ENCODE measurements at places on chromosomes 3 and 15.

DNA sequence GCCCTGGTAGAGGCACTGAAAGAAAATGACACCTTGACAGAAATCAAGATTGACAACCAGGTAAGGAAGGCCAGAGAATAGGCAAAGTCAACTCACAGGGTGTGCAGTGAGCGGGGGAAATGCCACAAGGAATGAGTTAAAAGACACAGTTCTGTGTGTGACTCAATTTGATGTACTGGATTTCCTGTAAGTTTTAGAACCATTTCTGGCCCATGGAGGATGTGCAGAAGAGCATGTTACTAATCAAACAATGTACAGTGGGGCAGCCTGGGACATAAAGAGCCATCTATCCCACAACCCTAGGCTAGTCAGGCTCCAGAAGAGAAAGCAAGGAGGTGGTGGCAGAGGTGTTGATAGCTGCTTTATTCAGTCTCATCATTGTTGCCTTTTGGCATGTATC lies 31.2 kb upstream of the TMOD3 start:
- DNase-seq = no peak

- no peak for DNase-seq
Measured at GRCh38 chr3:12470111-12470510, 14.2 kb upstream of the TSEN2 start.

DNA sequence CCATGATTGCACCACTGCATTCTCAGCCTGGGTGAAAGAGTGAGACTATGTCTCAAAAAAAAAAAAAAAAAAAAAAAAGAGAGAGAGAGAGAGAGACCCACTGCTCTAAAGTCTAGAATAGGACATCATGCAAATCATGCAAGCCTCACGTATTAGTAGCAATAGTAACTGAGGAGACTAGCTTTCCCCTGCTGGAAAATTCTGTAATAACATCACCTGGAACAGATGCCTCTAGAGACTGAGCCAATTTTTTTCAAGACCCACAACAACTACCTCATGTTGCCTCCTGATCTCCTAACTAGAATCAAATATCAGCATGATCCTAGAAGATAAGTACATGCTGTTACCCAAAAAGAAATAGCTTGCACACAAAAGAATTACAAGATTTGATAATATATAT lies 461.9 kb downstream of the AGBL1 start:
- DNase-seq = no peak

DNA sequence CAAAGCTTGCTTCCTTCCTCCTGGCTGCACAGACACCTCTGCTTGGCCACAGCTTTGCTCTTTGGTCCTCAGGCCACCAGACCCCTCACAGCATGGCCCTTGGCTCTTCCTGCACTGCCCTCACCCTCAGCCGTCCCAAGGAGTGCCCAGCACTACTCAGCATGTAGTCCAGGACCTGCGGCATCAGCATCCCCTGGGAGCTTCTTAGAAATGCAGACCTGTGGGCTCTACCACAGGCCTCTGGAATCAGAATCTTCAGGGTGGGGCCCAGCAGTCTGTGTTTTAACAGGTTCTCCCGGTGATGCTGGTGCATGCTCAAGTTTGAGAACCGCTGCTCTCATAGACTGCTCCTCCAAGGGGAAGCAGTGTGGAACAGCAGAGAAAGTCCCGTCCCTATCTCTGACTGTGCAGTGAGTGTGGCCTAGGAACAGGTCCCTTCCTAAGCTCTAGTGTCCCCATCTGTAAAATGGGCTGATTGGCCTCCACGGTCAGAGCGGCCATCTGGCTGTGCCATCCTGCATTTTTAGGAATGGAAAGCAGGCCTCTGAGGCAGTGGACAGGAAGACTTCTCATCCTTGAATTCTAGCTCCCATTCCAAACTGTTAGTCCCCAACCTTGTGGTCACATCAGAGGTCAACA lies 36.6 kb downstream of the GOLGA6A start:
- DNase-seq = no peak

- no peak for DNase-seq
Measured at GRCh38 chr15:33066584-33066983, 127.9 kb downstream of the FMN1 start.

GRCh38 chr15:85583442-85583841 lies 203.0 kb downstream of the AKAP13 start:
- no peak for DNase-seq

DNA sequence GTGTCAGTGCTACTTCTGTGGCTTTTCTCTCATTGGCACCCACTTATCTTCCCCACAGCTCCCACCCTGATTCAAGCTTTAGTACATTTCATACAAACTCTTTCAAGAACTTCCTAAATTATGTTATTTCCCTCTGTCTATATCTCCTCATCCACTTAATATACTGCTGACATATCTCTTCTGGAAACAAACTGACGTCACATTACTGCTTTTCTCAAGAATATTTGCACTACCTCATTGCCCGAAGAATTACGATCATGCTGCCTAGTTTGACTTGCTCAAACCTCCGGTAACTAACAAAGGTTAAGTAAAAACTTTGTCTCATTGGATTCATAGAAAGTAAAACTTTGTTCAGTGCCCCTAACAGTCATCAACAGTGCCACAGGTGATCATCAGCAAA lies 76.5 kb downstream of the STAC start:
- DNase-seq = no peak

DNA sequence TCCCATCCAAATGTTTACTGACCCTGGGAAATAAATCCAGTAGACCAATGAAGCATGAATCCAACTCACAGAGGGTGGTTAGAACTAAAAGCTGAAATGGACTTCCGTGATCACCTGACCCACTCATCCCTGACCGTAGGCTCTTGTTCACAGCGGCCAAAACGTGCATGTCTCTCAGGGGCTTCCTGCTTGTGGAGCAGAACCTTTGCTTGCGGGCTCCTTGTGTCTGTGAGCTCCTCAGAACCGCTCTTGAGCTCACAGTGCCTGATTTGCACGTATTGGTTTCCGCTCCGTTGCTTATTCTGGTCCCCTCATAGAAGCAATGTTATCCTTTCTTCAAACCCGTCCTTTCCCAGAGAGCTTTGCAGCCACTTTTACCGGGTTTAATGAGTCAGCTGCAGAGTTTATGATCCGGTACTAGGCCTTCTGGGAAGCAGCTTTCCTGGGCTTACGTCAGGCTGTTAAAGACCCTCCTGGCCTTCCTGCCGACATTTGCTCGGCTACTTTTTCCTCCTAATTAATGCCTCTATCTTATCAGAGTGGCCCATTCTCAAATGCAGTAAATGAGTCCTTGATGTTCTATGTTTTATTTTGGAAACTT lies 35.4 kb downstream of the LIPC start:
- DNase-seq = no peak

DNA sequence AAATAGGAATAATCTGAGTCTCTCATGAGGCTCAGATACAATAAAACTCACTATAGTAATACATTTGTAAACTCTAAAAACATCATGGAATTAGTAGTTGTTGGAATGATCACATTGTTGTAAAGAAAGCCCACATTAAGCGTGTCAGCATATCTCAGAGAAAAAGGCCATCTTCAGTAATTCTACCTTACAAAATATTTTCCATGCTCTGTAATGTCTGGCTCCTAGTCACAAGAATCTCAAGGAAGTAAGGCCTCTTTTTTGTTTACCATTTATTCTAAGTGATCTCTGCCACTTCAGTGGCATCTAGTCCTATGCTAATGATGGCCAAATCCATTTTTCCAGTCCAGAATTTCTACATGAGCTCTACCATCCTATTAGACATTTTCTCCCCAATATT lies 240.2 kb upstream of the ZNF717 start:
- DNase-seq = no peak

GRCh38 chr15:56984681-56985481 lies 66.4 kb downstream of the TCF12 start:
- DNase-seq = no peak

- DNase-seq = no peak
Measured at GRCh38 chr3:161171113-161171512, 50.0 kb upstream of the NMD3 start.

GRCh38 chr3:39806820-39807219 lies 2.6 kb upstream of the MYRIP start:
- DNase-seq = no peak

- no peak for DNase-seq
Measured at GRCh38 chr3:120052225-120052624, 42.0 kb downstream of the GSK3B start.

GRCh38 chr15:73950479-73950830 lies 24.2 kb downstream of the LOXL1 start:
- DNase-seq = no peak

GRCh38 chr15:40511472-40512133 lies 40.8 kb downstream of the CHST14 start:
- peak; percentile 33 for DNase-seq

- DNase-seq = peak; percentile 20
Measured at GRCh38 chr15:59543721-59544547, 67.6 kb upstream of the GCNT3 start.

- DNase-seq = no peak
Measured at GRCh38 chr3:122077293-122078234, 22.4 kb downstream of the CD86 start.

DNA sequence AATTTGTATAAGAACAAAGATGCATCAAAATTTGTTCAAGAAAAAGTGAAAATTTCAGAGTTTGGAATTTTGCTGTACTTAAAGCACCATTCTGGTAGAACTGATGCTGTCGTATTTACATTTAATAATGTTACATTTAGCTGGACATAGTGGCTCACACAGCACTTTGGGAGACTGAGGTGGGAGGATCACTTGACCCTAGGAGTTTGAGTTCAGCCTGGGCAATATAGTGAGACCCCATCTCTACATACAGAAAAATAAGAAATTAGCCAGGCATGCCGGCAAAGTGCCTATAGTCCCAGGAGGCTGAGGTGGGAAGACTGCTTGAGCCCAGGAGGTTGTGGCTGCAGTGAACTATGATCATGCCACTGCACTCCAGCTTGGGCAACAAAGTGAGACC lies 51.5 kb upstream of the SKIL start:
- no peak for DNase-seq

Data from GM18507 (cell line).